ENCODE measurements at places on chromosomes 3 and 15.

- DNase-seq, result no peak
Observed at GRCh38 chr3:170429050-170429449, 10.4 kb downstream of the CLDN11 start.

DNA sequence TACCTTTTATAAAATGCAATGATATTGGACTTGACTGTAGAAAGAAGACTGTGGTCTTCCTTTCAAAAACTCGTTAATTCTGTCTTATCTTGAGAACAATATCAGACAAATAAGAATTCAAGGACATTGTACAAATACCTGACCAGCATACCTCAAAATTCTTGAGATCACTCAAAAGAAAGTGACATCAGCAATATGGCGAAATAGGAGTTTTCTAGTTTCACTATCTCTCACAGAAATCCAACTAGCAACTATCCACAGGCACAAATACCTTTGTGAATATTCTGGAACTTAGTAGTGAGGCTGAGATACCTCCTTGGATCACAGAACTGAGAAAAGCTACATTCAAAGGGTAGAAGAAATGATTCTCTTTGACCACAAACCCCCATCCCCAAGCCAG lies 419.7 kb downstream of the ZNF385D start:
- no peak for DNase-seq

GRCh38 chr3:25589104-25589782 lies 75.5 kb downstream of the TOP2B start:
- no peak for DNase-seq

DNA sequence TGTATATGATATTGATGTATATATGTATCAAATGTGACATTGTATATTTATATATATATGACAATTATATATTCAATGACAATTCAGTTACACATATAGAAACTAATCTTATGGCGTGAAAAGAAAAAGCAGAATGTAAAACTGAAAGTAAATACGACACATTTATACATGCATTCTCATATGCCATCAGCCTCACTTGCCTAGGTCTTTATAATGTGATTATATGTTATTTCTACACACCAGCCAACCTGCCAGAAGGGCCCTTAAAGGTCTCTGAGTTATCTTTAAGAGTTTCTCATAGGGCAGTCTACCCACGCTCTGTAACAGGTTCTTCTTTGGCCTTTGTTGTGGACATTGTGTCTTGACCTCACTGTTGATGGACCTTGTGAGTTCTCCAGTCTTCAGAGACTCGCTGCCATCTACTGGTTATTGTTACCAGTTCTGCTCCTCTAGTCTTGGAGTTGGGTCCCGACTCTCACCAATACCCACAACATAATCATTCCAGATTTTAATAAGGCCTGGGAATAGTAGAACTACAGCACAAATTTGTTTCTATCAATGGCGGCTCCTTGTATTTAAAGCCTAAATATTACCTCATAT lies 371.5 kb upstream of the GOLIM4 start:
- DNase-seq, result no peak

GRCh38 chr3:61663356-61664104 lies 102.2 kb downstream of the PTPRG start:
- DNase-seq, result no peak

DNA sequence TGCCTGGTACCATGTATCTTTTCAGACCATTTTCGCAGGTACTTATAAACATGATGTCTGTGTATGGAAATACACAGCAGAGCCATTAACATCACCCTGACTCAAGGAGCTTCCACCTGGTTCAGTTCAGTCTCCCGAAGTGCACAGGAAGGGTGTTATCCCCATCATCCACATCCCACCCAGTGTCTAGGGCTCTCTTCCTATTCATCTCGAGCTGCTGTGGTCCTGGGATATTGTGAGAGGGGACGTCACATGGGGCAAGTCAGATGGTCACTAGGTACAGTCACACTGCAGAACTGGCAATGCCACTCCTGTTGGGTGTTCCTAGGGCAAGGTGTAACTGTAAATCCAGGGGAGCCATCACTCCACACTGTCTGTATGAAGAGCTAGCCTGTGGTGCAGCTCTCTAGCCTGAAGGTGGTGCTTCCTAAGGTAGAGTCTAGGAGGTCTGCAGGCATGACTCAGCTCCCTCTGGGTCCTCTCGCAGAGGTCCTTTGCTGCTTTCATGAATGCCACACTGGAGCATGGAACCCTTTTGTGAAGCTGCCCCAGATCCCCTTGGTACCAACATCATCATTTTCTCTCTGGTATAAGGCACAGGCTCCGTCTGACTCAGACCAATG lies 13.9 kb downstream of the ISLR2 start:
- DNase-seq, result no peak

DNA sequence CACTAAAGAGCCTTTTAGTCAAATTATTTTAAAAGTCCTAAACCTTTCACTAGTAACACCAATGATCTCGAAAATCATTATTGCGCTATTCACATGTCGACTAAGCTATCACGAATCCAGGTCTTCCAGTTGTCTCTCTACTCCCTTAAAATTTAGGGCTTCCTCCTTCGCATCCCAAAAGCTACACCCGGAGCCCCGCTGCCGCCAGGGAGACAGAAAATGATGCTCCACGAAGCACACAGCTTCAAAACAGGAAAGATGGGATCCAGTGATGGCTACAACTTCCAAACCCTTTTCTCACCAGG lies 253 bp downstream of the IFT80 start:
- DNase-seq, result no peak

DNA sequence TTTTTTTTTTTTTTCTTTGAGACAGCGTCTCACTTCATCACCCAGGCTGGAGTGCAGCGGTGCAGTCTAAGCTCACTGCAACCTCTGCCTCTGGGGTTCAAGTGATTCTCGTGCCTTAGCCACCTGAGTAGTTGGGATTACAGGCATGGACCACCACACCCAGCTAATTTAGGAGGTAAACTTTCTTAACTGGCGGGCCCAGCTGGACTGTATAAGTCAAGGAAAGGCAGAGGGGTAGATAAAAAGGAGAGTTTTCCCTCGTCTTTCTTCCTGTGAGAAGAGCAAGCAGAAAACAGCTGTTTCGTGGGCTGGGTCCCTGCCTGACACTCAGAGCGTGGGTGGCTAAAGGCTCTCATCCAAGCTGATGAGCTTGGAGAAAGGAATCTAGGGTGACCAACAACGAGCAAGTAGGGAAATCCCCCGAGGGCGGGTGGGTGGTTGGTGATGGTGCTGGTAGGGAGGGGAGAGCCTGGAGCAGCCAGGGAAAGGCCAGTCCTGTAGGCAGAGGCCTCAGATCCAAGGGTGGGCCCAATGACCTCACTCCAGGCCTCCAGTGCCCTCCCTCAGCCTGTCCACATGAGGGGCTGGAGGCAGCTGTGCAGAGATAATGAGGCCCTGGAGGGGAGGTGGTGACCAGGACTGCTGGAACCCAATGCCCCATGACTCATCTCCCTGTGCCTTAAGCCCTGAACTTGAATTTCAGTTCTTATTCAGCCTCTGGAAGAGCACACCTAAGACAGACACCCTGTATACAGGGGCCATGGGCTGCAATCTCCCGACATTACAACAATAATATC lies 43.1 kb upstream of the LIMD1 start:
- no peak for DNase-seq

- no peak for DNase-seq
Observed at GRCh38 chr3:90180096-90180495, 1072.7 kb downstream of the EPHA3 start.

- no peak for DNase-seq
Observed at GRCh38 chr15:89514596-89515406, 18.4 kb upstream of the RHCG start.

DNA sequence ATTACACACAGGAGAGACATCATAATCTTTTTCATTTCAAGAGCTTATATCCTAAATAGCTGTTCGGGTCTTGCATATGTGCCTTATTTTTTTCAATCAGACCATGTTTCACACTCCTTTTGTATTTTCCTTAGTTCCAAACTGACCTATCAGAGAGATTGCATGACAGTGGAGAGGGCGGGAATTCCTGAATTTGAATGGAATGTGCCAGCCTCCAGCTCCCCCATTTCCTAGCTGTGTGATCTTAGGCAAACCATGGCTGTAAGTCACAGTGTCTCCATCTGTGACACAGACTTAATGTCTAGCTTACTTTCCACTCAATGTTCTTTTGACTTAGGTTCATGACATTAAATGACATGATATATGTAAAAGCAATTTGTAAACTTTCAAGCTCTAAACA lies 62.0 kb upstream of the CSTA start:
- DNase-seq, result no peak

DNA sequence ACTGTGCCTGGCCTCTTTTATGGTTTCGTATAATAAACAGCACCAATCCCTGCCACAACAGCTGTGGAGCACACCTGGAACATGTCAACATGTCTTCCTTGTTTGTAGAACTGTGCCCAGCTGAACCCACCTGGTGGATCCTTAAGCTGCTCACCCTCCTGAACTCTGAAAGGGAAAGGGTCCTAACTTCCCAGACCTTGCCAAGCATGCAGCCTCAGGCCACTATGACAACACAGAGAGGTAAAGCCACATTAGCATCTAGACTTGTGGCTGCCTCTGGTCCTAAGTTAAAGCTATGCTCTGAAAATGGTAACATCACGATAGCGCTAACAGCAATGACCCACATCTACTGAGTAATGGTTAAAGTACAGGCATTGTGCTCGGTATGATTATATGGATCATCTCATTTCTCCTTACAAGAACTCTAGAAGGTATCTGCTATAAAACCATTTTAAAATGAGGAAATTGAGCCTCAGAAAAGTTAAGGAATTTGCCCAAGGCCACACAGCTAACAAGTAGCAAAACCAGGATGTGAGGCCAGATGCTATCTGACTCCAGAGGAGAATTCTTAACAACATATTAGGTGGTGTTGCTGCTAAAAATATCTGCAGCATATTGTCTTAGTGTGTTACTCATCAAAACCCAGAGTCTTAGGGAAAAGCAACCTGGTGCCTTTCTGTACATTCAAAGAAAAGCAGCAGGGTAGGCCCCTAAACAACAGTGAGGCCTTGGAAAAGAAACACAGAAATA lies 23.1 kb upstream of the HERC1 start:
- DNase-seq, result no peak

DNA sequence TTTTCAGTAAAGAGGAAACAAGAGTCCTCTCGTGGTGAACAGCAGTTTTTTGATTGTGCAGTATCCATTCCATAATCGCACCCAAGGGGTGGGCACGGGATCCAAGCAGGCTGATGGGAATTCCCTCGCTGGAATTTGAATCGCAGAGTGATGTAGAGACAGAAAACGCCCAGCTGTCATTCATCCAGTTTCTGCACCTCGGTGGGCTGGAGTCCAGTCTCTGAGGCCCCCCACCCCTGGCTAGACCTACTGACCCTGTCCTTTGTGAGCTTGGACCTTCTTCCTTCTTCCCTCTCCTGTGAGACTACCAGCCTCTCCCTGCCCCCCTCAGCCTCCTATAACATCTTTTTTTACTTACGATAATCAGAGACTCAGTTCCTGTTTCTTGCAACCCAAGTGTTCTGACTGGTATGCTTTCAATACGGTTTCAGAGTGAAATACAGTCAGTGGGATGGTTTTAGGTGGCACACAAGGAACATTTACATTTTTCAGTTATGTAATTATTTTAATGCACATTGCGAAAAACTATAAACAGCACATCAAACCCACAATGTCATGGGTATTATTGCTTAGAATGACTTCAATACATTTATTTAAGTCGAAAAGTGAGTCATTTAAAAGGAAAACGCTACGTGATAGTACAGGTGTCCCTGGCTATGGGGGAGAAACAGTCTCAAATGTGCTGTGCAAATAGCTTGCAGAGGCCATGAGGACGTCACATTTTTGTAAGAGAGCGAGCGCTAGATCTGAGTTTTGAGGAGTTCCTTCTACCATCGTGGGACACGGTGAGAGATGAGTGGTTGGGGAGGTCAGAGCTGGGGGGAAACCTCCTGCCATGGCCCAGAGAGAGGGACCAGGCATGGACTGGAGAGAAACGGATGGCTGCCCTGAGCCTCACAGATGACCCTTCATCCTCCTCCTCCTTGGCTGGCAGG lies 37.5 kb upstream of the CHST2 start:
- DNase-seq, result no peak

- no peak for DNase-seq
Observed at GRCh38 chr3:53003320-53003719, 42.6 kb downstream of the SFMBT1 start.

DNA sequence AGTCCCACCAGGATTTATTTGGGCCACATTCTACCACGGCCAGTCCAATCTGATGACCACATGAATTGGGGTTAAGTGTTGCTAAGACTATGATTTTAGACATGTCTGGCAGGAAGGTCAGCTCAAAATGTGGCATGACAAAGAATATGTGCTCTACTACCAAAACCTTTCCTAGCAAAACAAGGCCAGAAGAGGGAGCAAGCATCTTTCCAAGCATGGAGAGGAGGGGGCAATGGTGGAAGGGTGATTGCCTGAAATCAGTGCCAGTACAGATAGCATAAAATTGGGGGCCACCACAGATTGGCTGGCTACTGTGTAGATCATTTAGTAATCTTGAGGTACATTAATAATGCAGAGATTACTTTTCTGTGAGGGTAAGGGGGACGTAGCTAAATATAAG lies 43.2 kb downstream of the TMEM39A start:
- DNase-seq, result no peak

- DNase-seq, result no peak
Observed at GRCh38 chr3:71201939-71202338, 381.6 kb downstream of the FOXP1 start.

DNA sequence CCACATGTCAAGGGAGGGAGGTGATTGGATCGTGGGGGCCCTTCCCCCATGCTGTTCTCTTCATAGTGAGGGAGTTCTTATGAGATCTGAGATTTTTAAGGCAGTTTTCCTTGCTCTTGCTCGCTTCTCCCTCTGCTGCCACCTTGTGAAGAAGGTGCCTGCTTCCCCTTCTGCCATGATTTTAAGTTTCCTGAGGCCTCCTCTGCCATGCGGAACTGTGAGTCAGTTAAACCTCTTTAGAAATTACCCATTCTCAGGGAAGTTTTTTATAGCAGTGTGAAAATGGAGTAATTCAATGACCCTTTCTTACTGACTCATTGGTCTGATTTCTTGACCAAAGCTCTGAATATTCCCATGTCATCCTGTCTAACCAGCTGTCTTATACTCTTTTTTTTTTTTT lies 484.4 kb upstream of the TPRG1 start:
- no peak for DNase-seq

GRCh38 chr3:14019459-14019858 lies 105.2 kb downstream of the CHCHD4 start:
- no peak for DNase-seq

- no peak for DNase-seq
Observed at GRCh38 chr3:80492162-80492561, 724.4 kb upstream of the ROBO1 start.

GRCh38 chr3:158961471-158961870 lies 159.6 kb downstream of the MFSD1 start:
- no peak for DNase-seq

DNA sequence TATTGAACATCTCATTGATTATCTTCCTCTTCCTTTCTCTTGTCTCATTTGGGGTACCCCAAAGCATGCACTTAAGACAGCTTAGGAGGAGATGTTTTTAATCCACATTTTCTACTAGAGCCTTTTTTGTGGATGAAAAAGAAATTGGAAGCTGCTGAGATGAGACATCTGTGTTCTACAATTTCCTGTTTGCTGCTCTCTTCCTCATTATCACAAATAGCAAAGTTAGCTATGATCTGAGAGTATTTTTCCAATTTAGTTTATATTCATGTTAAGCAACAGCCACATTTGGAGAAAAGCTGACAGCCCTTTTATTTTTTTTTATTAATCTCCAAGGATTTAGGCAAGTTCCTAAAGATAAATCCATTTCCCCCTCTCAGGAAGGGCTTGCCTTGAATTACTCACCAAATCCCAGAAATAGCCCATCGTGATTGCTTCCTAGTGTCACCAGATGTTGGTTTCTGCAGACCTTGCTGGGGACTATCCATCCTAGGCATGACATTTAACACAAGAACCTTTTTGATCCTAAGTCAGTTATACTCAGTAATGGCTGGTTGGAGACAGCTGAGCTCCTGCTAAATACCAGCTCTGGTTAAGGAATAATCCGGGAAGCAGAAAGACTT lies 70.8 kb upstream of the FILIP1L start:
- no peak for DNase-seq
